Esophagus squamous epithelium (tissue), 5 donors: ENCODE measurements at places on chromosomes 16 and 17. TPM values are rescaled to one million over a fixed set of nuclear protein-coding genes. Genes with fewer than 3 reads are reported as not detected.

- no peak for DNase-seq
These were observed 805 bp upstream of the C16orf95 start for GRCh38 chr16:87317750-87318644.

DNA sequence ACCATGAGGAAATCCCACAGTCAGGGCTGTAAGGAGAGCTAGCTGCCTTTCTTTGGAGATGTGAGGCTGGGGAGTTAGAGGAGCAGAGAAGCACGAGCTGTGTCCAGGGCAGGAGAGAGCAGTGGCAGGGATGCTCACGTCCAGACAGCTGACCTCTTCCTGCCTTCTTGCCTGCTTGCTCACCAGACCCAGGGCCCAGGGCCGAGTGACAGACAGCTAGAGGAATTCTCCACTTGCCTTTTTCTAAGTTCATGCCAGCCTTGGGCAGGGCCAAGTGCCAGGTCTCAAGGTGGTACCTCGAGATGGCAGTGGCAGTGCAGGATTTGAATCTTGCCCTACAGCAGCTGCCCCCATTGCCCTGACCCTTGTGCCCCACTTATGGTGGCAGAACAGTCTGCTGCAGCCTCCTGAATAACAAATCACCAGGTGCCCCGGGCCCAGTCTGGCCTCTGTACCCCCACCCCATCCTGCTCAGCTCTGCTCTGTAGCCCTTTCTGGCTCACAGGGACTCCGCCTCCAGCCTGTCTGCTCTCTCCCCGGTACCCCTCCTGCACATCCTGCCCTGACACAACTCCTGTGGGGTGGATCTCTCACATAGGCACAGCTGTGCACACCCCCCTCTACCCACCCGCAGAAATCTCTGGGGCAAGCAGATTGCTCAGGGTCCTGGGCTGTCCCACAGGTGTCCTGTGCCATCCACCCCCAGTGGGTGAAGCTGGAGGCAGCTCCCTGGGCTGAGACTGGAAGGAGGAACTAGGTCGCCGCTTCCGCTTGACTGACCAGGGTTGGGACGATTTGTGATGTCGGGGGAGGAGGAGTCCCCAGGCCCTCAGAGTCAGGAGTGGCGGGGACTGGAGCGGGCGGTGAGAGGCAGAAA, 25.9 kb downstream of the GRIN2C start:
- DNase-seq, result no peak

GRCh38 chr17:45218895-45219661, 2.6 kb upstream of the FMNL1 start:
- DNase-seq, result no peak

The DPEP3 gene
- not detected for total RNA-seq

GRCh38 chr16:78278056-78278450, 178.6 kb downstream of the WWOX start:
- DNase-seq, result no peak

- no peak for DNase-seq
These were observed 378.0 kb upstream of the CA10 start for GRCh38 chr17:52536489-52536888.

DNA sequence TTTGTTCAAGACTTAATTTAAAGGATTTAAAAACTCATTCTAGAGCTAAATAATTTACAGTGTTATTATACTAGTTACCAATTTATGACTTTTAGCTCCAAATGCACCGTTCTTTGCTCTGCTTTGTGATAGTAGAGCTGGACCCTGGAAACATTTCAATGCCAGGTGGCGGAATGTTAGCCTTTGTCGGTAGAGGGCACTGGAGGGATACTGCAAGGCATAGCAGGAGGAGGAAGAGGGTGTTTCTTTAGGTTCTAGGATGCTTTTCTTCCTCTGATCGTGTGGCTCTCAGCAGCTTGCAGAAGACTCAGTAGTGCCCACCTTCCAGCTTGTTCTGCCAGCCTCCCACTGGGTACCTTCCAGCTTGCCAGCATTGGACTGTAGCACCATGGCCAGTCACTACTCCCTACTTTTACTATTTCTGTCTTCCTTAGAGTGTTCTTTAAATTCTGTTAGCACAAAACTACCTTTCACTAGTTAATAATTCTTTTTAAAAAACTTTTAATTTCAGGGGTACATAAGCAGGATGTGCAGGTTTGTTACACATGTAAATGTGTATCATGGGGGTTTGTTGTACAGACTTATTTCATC, 325.3 kb downstream of the UTP18 start:
- no peak for DNase-seq

- DNase-seq, result no peak
These were observed 121.1 kb downstream of the SLC39A11 start for GRCh38 chr17:72971226-72971880.

DNA sequence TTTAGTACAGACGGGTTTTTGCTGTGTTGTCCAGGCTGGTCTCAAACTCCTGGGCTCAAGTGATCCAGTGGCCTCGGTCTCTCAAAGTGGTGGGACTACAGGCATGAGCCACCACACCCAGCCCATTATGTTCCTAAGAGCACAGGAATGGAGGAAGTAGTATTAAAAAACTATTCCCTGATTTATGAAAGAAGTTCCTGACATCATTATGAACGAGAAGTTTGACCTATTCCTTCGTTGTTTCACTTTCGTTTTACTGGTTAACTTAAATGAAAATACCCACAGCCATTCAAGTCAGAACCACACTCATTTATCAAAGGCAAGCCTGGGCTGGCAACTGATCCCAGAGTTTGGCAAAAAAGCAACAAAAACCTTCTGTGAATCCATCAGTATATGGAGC, 13.5 kb upstream of the CBX4 start:
- no peak for DNase-seq

DNA sequence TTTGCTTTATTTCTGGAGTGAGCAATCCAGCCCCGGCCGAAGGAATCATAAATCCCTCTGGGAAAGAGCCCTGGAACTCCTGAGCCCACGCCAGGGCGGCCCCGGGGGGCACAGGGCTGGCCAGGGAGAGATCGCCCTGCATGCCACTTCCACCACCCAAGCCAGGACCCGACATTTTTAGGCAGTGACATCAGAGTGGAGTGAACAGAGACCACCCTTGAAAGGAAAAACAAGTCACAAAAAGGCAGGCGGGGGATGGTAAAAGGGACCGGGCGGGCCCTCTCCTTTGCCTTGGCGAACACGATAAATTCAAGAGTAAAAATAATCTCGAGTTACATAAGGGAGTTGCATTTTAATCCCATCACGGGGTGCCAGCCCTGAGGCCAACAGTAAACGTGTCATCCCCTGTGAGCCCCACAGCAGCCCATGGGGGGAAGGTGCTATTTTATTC, 284.1 kb downstream of the C16orf95 start:
- no peak for DNase-seq

DNA sequence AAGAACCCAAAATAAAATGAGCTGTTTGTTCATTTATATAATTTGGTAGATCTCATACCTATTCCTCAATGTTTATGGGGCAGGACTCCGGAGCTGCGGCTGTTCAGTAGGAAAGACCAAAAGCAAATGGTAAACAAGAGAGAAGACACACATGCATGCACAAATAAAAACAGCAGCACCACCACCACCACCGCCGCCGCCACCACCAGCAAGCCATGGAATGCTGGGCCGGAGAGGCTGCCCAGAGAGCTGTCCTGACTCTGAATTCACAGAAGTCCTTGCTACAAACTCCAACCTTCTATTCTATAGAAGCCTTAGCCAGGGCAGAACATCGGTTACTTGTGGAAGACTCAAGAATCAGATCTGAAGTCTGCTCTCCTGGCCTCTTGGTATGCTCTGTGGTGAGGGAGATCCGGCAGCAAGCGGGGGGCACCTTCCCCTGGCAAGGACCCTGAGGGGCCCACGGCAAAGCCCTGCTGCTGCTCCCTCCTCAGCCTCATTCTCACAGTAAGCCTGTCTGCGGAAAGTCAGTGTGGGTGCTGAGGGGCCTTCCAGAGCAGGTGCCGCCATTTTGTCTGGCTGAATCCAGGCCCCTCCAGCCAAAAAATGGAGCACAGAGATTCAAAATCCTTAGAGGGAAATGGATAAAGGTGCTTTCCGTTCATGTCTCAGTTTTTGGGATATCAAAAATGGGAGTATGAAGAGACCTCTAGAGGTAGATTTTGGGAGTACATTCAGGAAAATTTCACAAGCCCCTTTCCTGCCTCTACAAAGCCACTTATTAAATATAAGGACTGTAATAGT, 6.4 kb upstream of the FOXJ1 start:
- DNase-seq, result no peak

DNA sequence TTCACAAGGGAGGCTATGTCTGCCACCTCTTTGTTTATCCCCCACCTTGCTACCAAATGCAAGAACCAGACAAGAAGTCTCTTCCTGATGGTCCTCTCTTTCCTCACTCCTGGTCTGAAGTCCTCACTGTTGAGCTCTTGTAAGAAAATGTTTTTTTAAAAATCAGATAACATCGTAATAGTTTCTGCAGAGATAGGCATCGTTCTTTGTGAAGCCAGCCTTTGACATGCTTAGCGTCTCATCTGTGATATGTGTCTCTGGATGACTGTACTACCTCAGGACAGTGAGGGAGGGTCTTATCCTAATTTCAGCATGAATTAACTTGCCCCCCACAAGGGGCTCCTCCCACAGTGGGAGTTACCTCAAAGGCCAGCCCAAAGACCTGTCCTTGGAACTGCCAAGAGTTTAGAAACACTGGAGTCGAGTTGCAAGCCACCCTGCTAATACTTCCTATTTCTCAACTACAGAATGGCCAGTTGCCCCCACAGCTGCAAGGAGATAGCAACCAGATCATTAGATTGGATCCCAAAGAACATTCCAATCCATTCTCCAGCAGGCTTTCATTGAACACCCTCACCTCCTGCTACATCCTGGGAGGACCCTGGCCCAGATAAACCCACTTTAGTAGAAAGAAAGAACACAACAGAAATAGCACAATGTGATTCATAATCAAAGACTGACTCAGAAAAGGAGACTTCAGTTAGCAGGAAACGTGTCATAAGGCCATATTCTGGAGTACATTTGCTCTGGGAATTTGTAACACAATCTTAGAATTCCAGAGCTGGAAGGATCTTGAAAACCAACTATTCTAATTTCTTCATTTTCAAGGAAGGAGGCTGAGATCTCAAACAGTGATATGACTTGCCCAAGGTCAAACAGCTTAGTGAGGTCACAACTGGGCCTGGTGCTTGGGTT, 151.0 kb downstream of the IRX3 start:
- DNase-seq, result no peak

- DNase-seq, result no peak
These were observed 11.5 kb downstream of the RMI2 start for GRCh38 chr16:11356573-11357331.

The PABPN1L gene
- total RNA-seq, result not detected

- DNase-seq, result no peak
These were observed 8.7 kb downstream of the PPM1E start for GRCh38 chr17:58764373-58764772.

DNA sequence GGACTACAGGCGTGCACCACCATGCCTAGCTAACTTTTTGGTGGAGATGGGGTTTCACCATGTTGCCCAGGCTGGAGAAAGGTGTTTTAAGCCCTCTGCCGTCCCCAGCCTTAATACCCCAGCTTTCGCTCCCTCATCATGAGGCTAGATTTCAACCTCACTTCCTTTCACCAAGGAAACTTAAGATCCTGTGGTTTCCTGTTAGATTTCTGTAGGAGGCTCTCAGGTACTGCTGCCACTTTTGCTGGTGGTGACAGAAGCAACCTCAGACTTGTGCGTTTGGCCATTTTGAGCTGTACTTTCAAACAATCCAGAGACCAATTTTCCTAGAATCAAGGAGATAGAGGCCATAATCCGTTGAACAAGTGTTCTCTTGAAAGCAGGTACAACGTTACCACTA, 36.2 kb downstream of the MPHOSPH6 start:
- DNase-seq, result no peak

The TVP23A gene
- not detected for total RNA-seq

DNA sequence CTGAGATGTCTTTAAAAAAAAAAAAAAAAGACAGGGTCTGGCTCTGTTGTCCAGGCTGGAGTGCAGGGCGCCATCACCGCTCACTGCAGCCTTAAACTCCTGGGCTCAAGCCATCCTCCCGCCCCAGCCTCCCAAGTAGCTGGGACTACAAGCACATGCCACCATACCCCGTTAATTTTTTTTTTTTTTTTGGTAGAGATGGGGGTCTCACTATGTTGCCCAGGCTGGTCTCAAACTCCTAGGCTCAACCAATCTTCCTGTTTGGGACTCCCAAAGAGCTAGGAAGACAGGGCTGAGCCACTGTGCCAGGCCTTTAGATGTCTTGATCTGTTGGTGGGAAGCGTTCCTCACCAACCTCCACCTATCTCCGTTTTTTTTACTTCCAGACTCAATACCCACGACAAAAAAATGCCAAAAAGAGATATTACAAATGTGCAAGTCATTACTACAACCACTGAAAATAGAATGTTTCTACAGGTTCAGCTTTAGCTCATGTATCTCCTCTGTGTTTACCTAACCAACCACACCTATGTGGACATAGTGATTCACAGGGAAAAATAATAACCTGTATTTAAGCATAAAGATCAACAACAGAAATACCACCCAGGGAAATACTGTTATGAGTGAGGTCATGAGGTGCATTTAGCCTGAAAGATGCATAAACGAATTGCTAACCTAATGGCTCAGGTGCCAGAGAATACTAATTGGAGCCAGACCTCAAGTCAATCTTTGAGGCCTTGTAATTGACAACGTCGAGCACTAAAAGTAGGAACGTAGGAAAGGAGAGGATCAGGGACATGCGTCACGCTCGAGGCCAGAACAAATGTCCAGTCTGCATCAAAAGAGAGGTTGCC, 22.6 kb downstream of the NACA2 start:
- no peak for DNase-seq

GRCh38 chr17:37833237-37833859, 88.5 kb upstream of the HNF1B start:
- DNase-seq, result no peak

- no peak for DNase-seq
These were observed 47.6 kb downstream of the FZD2 start for GRCh38 chr17:44604768-44605485.

DNA sequence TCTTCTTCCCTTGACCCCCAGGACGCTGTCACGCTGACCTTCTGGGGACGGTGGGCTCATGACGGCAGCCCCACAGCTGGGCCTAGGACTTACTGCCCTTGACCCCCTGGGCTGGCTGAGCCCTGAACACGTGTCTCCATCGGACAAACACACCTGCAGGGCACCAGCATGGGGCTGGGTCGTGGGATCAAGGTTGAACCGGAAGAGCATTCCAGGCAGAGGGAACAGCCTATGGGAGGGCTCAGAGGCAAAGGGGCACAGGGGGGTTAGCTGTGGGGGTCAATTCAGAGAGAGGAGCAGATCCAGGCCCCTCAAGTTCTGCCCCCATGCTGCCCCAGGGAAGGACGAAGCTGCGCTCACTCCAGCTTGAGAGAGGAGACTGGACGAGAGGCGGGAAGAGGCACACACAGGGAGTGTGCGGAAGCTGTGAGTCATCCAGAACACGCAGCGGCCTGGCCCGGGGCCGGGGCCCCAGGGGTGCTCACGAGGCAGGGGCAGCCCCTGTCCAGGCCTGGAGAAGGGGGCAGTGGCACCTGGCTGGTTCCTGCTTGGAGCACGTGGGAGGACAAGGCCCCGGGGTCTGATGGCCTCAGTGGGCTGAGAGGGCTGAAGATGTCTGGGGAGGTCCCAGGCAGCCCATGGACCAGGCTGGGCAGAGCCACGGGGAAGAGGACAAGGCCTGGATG, 9.9 kb downstream of the SSTR5 start:
- no peak for DNase-seq

The RAB11FIP3 gene
- total RNA-seq, result 8.0 TPM
